ENCODE measurements at places on chromosomes 7 and 10. TPM values are rescaled to one million over a fixed set of nuclear protein-coding genes. Genes with fewer than 3 reads are reported as not detected.

Gene GIMAP7
- total RNA-seq = 17.7 TPM

Gene CCDC3
- total RNA-seq = 10.1 TPM

Gene OPN1SW
- total RNA-seq = not detected

Gene ITGB8
- total RNA-seq = 0.20 TPM

Gene AASS
- 9.6 TPM for total RNA-seq

Gene VAX1
- total RNA-seq = not detected

Gene CEP41
- 4.6 TPM for total RNA-seq

Gene PRTFDC1
- total RNA-seq = 0.17 TPM

Gene SP4
- 7.4 TPM for total RNA-seq

- no peaks in the 10 kb centered on the region for H3K36me3 ChIP-seq
- no peak overlapping the region for H3K27ac ChIP-seq
- H3K4me3 ChIP-seq = no peak overlapping the region
- H3K4me1 ChIP-seq = no peaks in the 10 kb centered on the region
- no peak for DNase-seq
- H3K27me3 ChIP-seq = no peaks in the 10 kb centered on the region
Observed at GRCh38 chr10:70034232-70034631, 18.4 kb upstream of the MACROH2A2 start.

- H3K27me3 ChIP-seq = no peaks in the 10 kb centered on the region
- no peak overlapping the region for H3K27ac ChIP-seq
- no peak for DNase-seq
- H3K36me3 ChIP-seq = no peaks in the 10 kb centered on the region
- no peaks in the 10 kb centered on the region for H3K4me1 ChIP-seq
Observed at GRCh38 chr10:121444520-121445165, 153.6 kb downstream of the FGFR2 start.

DNA sequence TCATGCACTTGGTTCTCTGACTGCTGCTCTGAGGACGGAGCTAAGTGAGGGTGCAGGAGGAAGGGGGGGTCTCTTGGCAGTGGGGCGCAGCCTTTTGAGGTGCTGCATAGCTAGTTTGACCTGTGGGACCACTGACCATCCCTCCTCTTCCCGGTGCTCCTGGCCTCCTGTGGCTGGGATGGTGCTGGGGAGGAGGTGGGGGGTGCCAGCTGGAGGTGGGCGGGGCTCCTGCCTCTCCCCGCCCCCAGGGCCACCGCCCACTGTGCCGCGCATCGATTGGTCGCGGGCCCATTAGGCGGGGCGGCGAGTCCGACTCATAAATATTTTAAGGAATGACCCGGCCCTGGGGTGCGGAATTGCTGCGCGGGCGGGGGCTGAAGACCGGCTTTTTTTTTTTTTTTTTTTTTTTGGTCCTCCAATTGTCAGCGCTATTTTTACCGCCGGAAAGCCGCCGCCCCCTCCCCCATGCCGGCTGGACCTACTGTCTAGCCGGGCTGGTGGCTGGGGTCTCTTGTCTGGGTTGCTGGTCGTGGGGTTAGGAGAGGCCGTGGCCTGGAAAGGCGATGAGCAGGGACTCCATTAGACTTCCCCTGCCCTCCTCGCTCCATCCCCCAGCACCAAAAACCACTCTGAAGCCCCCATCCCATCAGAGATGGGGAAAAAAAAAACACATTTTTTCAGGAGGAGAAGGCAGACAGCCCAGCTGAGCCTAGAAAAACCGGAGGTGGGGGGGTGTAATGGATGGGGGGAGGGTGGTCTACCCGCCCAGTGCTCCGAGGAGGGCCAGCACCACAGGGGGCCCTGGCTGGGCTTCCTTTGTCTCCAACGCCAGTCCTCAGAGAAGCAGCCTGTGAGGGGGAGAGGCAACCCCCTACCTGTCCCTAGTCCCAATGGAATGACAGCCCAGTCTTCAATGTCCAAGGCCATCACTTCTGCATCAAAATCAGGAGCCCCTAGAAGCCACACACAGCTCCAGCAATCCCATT, 6.4 kb downstream of the SH2B2 start:
- no peaks in the 10 kb centered on the region for H3K27me3 ChIP-seq
- H3K4me1 ChIP-seq = peaks cover 32% of the 10 kb centered on the region
- no peak overlapping the region for H3K27ac ChIP-seq

DNA sequence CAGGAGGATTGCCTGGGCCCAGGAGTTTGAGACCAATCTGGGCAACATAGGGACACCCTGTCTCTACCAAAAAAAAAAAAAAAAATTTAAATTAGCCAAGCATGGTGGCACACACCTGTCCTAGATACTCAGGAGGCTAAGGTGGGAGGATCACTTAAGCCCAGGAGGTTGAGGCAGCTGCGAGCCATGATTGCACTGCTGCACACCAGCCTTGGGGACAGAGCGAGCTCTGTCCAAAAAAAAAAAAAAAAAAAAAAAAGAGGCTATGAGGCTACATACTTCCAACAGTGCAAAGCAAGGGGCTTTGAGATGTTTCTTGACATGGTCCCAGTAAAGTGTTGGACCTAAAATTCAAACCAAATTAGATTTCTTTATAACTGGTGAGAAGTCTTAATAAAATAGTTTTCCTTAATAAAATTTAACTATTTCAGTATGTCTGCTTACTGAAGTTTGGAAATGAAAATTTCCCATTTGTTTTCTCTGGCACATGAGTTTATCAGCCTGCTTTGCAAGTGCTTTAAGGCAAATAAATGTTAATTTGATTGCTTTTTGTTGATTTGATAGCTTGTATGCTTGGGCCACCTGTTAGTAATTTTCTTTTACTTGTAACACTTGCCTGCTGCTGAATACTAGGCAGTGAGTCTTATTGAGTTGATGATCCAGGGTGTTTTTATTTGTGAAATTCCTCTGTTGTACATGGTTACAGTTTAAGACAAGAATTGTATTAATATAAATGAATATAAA, 16.1 kb downstream of the CALU start:
- peak overlapping the region; percentile 35 for H3K4me3 ChIP-seq
- H3K36me3 ChIP-seq = peaks cover 64% of the 10 kb centered on the region
- H3K4me1 ChIP-seq = peaks cover 50% of the 10 kb centered on the region

DNA sequence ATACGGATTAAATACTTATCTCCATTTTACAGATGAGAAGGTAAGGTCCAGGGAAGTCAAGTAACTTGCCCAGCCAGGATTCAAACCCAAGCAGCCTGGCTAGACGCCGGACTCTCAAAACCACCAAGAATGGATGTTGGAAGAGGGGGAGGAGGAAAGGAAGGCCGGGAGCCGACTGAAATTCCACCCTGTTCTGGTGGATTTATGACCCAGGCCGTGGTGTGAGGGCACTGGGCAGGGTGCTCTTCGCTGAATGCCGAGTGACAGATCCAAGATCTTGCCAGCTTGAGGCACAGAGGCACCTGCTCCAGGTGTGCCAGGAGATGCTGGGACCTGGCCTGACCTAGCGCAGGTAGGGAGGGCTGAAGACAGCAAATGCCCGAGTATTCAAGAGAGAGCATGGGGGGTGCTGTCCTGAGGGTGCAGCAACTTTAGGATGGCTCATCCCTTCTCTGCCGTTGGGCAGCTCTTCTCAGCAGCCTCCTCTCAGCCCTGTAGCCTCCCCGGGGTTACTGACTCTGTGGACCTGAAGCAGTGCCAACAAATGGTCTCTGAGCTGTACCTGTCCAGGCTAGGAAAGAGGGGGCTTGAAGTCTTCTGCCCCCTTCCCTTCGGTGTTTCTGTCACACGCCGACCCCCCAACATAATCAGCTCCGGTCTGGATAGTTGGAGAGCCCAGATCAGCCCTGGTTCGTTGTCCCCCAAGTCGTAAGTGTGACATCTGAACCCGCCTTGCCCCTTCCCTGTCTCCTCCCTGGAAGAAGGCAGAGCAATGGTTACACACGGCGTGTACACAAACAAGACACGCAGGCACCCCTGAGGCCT, 713 bp downstream of the LOXL4 start:
- H3K4me1 ChIP-seq = peaks cover 43% of the 10 kb centered on the region
- peak overlapping the region; percentile 88 for H3K27ac ChIP-seq
- no peaks in the 10 kb centered on the region for H3K36me3 ChIP-seq
- H3K4me3 ChIP-seq = peak overlapping the region; percentile 71
- H3K27me3 ChIP-seq = no peaks in the 10 kb centered on the region
- DNase-seq = no peak

DNA sequence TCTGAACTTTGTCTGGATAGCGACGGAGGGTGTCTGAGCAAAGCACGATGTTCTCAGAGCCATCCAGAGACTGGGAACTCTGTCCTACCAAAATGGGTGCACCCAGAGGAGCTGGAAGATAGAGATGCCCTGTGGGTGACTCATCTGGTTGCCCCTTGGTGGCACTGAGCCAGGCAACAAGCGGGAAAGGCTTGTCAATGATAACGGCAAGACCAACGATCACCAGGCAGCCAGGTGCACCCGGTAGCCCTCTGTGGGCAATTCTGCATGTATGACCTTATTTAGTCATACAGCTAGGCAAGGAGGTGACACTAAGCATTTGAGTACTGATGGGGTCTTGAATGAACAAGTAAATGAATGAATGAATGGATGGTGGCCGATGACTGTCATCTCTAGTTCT, 2.8 kb upstream of the ELN start:
- peaks cover 4% of the 10 kb centered on the region for H3K4me1 ChIP-seq
- H3K27ac ChIP-seq = no peak overlapping the region
- H3K27me3 ChIP-seq = no peaks in the 10 kb centered on the region
- no peak for DNase-seq

- H3K27me3 ChIP-seq = no peaks in the 10 kb centered on the region
- H3K4me1 ChIP-seq = peaks cover 5% of the 10 kb centered on the region
- no peak for DNase-seq
- H3K4me3 ChIP-seq = no peak overlapping the region
- no peaks in the 10 kb centered on the region for H3K36me3 ChIP-seq
Observed at GRCh38 chr10:78316451-78316931, 282.8 kb downstream of the RPS24 start.

GRCh38 chr7:100370303-100370702, 3.0 kb upstream of the PILRA start:
- no peak overlapping the region for H3K4me3 ChIP-seq
- no peaks in the 10 kb centered on the region for H3K27me3 ChIP-seq
- no peaks in the 10 kb centered on the region for H3K36me3 ChIP-seq
- no peak for DNase-seq

GRCh38 chr10:60414877-60415585, 25.4 kb upstream of the ANK3 start:
- H3K27me3 ChIP-seq = no peaks in the 10 kb centered on the region
- H3K4me3 ChIP-seq = no peak overlapping the region
- H3K36me3 ChIP-seq = no peaks in the 10 kb centered on the region

- no peak overlapping the region for H3K27ac ChIP-seq
- H3K27me3 ChIP-seq = no peaks in the 10 kb centered on the region
- peak overlapping the region; percentile 71 for H3K4me3 ChIP-seq
- no peaks in the 10 kb centered on the region for H3K36me3 ChIP-seq
Observed at GRCh38 chr10:42753507-42754154, 29.0 kb upstream of the BMS1 start.

All from psoas muscle (tissue), 8 donors.